ENCODE measurements at places on chromosomes 4 and X.
A peak's percentile ranks its signal among the peaks of the same experiment; 100 is the strongest.

DNA sequence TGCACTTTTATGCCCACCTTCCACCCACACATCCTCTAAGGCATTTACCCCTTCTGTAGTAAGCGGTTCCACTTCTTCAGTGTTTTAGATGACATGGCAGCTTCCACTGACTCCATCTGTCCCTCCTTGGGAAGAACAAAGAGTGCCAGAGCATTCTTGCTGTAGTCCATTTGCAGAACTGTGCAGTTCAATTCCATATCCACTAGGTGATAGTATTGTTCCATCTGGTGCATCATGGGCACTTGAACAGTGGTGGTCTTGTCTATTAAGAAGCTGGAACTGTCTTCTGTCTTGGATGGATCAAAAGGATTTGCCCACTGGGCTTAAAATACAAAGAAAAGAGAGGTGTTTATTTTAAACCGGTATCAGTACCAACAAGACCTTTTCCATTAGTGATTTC lies 3.5 kb downstream of the SERPINA7 start:
- no peak for DNase-seq

- no peak for DNase-seq
Measured at GRCh38 chr4:158912390-158912789, 143.6 kb downstream of the FNIP2 start.

DNA sequence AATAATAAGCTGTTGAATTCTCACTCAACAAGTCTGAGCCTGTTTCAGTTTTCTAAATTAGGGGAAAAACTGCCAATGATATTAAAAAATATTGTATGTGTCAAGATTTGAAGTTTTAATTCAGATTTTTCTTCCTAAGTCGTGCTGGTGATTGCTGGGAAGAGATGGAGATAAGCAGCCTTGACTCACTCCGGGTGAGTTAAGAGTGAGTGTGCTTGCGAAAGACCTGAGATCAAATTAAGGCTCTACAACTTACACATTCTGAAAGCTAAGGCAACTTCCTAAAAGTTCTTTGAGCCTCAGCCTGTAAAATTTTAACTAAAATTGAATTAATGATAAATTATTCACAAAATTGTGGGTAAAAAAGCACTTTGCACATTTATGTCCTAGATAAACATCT lies 1441.2 kb downstream of the PCDH7 start:
- DNase-seq = no peak

DNA sequence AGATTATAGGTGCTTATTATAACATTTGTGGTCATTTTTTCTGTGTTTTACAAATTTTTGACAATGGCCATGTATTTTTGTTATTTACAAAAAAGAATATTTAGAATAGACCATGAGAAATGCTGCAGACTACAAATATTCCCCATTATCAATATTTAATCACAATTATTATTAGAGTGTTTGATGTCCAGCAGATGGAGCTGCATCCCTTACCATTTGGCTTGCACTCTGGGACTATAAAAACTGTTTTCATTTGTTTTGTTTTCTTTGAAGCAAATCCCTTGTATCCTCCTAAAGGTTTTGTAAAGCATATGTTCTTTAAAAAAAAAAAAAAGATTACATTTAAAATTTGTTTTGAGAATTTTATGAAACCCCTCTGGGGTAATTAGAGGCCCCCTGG lies 85.6 kb upstream of the CXorf66 start:
- no peak for DNase-seq

- DNase-seq = no peak
Measured at GRCh38 chrX:118346258-118347094, 570 bp downstream of the WDR44 start.

DNA sequence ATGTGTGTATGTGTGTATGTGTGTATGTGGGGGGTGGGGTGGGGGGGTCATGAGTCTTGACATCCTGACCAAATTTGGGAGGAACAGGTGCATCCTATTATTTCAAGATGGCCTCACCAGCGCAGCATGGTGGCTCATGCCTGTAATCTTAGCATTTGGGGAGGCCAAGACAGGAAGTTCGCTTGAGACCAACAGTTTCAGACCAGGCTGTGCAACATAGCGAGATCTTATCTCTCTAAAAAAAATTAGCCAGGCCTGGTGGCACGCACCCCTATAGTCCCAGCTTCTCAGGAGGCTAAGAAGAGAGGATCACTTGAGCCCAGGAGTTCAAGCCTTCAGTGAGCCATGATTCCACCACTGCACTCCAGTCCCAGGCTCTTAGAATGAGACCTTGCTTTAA lies 47.0 kb upstream of the DHRSX start:
- DNase-seq = no peak

GRCh38 chr4:67886281-67886680 lies 2.5 kb upstream of the TMPRSS11D start:
- no peak for DNase-seq

- DNase-seq = no peak
Measured at GRCh38 chrX:45063319-45064095, 137.2 kb downstream of the DIPK2B start.

DNA sequence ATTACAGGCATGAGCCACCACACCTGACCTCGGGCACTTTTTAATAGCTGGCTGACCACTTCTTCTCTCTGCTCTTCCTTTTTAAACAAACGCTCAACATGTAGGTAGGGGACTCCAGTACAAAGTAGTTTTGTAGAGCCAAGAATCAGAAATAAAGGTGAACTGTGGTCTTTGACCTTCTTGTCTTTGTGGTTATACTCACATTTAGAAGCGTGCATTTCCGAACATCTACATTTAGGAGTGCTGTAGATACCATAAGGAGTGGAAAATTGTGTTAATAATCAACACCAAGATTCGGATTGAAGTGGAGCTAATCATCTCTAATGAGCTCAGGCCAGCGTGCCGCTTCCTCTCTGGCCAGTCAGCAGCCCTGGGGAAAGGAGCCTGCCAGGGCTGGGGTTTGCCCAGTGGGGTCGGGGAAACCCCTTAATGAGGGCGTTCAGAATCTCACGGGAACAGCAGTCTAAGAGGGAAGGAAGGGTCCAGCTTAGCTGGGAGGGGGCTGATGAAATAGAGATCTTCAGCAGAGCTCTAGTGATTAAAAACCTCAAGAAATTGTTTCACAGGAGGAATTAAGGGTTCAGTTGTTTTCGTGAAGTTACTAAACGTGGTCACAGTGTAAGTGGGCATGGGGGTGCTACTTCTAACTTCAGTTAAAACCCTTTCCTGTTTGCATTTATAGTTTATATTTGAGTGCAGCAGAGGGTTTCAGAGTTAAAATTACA lies 81.2 kb downstream of the GAB1 start:
- DNase-seq = no peak

DNA sequence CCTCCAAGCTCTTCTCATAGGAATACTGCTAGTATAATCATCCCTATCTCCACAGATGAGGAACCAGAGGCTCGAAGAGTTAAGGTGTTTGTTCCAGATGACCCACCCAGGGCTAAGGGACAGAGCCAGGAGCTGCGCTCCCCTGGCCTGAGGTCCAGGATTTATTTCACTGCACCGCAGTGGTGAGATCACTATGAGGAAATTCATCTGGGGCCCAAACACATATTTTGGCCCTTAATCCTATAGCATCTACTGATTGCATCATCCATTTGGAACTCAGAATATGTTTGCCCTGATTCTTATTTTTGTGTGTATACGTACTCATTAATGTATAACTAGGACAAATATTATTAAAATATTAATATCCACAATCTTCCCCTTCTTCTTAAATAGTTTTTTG lies 100.1 kb upstream of the RBPJ start:
- no peak for DNase-seq

- DNase-seq = no peak
Measured at GRCh38 chr4:123401271-123402120, 4.9 kb downstream of the SPRY1 start.

DNA sequence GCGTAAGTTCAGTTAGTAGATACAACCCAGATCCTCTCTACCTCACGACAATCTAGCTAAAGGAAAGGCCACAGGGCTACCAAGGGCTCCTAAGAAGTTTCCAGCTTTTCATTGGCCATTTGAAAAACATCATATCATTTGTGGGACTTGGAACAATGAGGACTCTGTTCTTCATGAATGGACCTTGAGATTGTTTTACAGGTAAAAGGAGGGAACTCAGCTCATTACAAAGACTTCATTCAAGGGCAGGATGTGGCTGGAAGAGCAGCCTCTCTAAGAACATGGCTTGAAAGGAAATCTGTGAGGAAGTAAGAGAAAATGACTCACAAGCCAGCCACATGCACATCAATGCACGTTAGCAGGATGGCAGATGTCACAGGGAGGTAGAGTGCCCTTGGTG lies 105.9 kb upstream of the SLC7A11 start:
- no peak for DNase-seq

DNA sequence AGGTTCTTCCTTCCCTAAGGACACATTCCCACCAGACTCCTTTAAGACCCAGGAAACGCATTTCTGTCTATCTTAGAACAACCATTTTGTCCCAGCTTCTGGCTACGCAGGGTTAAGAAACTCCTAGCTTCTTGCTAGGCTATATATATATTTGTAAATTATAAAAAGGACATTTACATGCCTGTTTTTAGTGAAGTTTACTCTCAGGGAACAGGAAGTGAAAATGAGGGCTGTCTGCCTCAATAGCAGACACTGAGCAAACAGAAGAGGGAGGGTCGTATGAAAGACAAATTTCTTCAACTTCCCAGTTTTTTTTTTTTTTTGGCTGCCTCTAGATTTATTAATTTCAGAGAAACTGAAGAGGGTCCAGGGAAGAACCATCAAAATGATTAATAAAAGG lies 9.3 kb upstream of the FRMPD3 start:
- DNase-seq = no peak

DNA sequence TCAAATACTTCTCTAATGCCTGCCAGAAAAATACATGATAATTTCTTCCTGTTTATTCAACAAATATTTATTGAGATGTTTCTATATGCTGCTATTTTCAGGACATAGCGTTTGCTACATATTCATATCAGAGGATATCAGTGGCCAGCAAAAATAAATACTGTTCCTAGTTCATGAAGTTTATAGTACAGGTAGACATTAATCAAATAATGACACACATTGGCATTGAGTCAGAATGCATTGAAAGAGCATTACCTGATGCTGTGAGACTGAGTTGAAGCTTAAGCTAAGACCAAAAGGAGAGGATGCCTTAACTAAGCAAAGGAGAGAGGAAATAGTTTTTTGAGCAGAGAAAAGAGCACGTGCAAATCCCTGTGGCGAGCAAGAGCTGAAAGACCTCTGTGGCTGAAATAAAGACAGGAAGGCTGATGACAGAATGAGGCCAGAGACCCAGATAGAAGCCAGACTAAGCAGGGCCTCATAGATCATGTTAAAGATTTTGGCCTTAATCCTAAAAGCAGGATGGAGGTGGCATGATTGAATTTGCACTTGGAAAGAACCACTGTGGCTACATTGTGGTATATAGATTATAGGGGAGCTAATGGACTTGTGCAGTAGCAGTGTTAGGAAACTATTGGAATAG lies 36.2 kb downstream of the FAM241A start:
- no peak for DNase-seq

DNA sequence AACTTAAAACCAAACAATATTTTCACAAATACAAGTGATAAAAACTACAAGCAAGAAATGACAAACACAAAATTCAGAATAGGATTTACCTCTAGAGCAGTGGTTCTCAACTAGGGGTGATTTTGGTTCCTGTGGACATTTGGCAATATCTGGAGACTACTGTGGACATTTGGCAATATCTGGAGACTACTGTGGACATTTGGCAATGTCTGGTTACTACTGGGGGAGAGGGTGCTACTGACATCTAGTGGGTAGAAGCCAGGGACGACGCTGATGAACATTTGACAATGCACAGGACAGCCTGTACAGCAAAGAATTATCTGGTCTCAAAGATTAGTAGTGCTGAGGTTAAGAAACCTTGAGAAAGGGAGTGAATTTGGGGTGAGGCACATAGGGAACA lies 169.8 kb downstream of the CLCN4 start:
- DNase-seq = no peak

GRCh38 chr4:1345903-1346780 lies 866 bp upstream of the UVSSA start:
- peak; percentile 37 for DNase-seq

DNA sequence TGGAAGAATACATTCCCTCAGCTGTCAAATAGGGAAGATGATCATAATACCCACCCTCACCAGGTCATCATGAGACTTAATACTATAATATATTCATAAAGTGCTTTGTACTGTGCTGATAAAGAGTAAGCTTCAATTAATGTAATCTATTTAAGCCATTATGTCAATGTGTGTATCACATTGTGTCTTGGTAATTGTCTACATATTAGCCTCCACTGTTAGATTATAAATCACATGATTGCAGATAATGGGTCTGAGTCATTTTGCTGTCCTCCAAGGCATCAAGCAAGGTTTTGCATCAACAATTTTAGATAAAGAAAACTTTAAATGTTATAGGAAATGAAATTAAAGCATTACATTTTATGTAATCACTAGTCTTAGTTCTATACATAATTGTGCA lies 45.2 kb upstream of the CEP135 start:
- DNase-seq = no peak

- DNase-seq = no peak
Measured at GRCh38 chr4:139315221-139315675, 13.0 kb upstream of the NDUFC1 start.

GRCh38 chr4:40227284-40227683 lies 30.5 kb downstream of the RHOH start:
- DNase-seq = peak; percentile 66

DNA sequence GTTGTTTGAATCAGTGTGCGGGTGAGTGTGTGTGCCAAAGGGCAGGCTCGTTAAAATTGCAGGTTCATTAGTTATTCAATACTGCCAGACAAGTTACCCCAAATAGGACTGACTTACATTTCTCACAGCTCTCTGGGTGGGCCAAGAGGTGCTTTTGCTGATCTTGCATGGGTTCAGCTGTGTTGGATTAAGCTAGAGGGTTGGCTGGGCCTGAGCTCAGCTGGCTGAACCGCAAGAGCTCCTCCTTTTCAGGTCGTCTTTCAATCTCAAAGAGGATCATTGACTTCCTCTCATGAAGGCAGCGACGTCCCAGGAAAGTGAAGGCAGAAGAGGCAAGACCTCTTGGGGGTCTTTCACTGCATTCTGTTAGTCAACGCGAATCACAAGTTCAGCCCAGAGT lies 343.3 kb upstream of the FRG1 start:
- no peak for DNase-seq

- DNase-seq = no peak
Measured at GRCh38 chr4:141576585-141577110, 59.7 kb upstream of the IL15 start.

DNA sequence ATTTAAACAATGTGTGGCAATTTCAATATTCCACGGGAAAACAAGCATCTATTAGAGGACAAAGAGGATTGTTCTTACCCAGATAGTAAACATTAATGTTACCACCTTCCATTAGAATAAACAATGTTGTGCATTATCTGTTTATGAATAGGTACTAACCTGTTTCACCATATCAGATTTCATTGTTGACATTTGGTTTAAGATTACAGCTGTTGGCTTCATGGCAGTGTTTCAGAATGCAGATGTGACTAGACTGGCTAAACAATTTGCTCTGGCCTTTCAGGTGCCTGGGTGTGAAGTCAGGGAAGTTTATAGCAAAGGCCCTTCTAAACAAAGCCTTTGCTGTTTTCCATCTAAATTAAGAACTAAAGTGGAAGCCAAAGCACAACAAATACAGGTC lies 464.7 kb upstream of the FAM47C start:
- DNase-seq = no peak

Data from stimulated activated CD4-positive, alpha-beta T cell treated with anti-CD3 and anti-CD28 coated beads, TNF-alpha, amount 100 ng/mL, for 24 hours (primary cell).